ENCODE measurements at places on chromosomes 3 and 15. TPM values are rescaled to one million over a fixed set of nuclear protein-coding genes. Genes with fewer than 3 reads are reported as not detected.

DNA sequence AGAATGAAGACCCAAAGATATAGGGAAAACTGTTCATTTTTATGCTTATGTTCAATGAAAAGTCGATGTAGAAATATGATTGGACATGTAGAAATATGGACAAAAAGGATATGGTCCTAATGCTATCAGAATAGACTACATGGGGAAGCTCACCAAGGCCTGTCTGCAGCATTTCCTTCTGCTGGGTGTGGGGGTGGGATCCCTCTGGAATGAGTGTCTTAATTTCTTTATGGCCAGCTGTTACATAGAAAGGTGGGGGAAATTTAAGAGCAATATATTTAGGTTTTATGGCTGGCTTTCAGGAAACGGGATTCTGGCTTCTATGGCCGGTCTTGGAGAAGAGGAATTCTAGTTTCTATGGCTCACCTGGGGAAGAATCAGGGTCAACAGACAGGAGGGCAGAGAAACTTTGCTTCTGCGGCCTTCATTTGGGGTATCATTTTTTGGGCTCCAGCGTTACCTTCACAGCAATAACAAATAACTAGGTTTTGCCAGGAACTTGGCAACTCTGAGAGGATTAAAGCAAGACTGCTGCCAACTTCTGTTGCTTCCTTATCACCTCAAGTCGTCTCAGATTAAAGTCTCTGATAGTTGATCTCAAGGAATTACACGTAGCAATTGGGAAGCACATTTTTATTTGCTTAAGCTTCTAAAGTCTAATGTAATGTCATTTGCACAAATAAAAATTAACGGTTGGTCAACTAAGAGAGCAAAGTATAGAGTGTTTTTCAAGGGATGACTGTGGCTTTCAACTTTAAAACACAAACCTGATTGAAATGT, 57.0 kb upstream of the GATM start:
- DNase-seq: no peak
- no peak overlapping the region for H3K4me3 ChIP-seq

GRCh38 chr3:33035596-33035995, 61.4 kb downstream of the GLB1 start:
- H3K27ac ChIP-seq: peak overlapping the region; percentile 85
- H3K36me3 ChIP-seq: peaks cover 24% of the 10 kb centered on the region
- DNase-seq: peak; percentile 61
- H3K27me3 ChIP-seq: no peaks in the 10 kb centered on the region
- H3K4me1 ChIP-seq: peaks cover 14% of the 10 kb centered on the region
- no peak overlapping the region for H3K4me3 ChIP-seq

DNA sequence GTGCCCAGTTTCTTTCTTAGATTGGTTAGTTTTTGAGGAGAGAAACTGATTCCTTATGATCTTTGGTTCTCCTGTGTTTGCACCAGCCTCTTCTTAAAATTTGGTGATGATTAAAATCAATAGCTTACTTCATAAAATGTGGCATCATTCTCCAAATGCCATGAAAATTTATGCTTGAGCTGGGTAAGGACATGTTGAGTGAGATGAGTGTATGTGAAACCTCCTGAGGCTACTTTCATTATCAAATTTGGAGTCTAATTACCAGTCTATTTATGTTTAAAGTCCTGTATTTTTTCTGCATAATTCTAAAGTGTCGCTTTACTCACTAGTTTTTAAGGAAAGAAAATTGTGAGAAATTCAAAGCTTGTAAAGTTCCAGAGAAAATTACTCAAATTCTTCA, 102.1 kb downstream of the DIPK2A start:
- DNase-seq: no peak
- H3K27ac ChIP-seq: no peak overlapping the region
- H3K36me3 ChIP-seq: no peaks in the 10 kb centered on the region
- no peaks in the 10 kb centered on the region for H3K4me1 ChIP-seq
- H3K4me3 ChIP-seq: no peak overlapping the region

DNA sequence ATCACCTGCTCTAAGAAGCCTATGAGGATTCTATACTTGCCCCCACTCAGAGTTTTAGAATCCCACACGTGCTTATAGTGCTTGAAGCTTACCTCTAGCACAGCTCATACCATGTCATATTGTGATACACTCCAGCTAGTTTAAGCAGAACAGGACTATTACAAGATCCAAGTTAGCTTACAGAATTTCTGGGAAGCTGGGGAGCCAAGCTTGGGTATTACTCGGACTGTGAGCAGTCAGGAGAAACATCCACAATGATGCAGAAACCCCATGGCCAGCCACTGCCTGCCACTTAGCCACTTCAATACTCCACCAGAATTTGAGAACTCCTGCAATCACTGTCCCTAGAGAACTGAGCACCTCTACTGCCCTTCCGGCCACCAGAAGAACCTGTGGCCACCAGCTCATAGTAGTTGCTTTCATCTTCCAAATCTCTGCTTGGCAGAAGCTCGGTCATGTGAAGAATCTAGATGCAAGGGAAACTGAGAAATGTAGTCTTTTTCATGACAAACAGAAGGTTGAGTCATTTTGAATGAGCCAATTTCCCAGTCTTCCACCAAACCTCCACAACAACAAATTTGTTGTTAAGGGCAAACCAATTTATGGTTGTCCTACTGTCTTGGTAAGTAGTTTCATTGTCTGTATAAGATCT, 27.7 kb upstream of the SSR3 start:
- no peak for DNase-seq
- H3K4me1 ChIP-seq: no peaks in the 10 kb centered on the region
- H3K4me3 ChIP-seq: no peak overlapping the region
- H3K27ac ChIP-seq: no peak overlapping the region
- H3K36me3 ChIP-seq: no peaks in the 10 kb centered on the region
- H3K27me3 ChIP-seq: no peaks in the 10 kb centered on the region

DNA sequence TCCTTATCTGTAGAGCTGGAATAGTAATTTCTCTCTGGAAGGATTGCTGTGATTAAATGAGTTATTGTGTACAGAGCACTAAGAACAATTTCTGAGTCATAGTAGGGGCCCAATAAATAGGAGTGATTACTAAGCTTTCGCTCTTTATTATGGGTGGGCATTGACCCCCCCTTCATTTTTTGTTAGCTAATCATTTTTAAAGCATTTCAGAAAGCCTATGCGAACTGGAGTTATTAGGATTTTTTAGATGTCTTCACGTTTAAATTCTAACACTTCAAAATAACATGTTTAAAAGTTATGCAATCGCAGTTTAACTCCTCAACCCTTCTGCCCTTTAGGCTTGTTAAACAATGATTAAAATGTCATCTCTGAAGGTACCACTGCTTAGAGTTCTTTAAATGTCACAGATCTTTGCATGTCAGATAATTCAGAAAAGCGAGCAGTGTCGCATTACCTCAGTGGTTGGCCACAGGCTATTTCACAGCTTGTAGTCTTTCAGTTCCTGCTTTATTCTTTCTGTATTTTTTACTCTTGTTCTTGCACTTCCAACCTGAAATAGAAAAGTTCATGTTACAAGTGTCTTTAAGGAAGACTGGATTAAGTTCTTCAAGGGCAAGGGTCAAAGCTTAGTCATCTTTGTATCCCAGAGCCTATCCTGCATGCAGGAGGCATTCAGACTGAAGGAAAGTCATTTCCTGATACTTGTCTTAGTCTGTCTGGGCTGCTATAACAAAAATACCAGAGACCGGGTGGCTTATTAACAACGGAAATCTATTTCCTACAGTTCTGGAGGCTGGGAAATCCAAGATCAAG, 102.9 kb downstream of the FNDC3B start:
- H3K4me3 ChIP-seq: no peak overlapping the region
- H3K27ac ChIP-seq: peak overlapping the region; percentile 79
- H3K4me1 ChIP-seq: peaks cover 58% of the 10 kb centered on the region

DNA sequence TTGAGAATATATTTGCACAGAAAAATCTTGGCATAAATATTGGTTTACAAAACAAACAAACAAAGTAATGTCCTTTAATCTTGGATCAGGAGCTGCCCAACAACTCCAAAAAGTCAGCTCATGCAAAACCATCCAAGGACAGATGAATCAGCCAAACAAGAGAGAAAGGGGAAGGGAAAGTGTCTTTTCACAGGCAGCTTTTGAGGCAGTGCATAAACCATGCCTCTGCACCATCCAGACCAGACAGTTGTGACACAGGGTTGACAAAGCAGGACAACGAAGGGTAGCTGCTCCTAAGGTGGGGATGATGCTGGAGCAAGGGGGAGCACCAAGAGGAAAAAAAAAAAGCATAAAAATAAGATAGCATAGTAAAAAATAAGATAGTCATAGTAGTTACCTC, 8.7 kb downstream of the CD86 start:
- H3K4me1 ChIP-seq: no peaks in the 10 kb centered on the region
- no peak overlapping the region for H3K27ac ChIP-seq
- DNase-seq: no peak
- no peak overlapping the region for H3K4me3 ChIP-seq

The NEO1 gene
- total RNA-seq: 28.3 TPM

The ASB14 gene
- total RNA-seq: not detected

DNA sequence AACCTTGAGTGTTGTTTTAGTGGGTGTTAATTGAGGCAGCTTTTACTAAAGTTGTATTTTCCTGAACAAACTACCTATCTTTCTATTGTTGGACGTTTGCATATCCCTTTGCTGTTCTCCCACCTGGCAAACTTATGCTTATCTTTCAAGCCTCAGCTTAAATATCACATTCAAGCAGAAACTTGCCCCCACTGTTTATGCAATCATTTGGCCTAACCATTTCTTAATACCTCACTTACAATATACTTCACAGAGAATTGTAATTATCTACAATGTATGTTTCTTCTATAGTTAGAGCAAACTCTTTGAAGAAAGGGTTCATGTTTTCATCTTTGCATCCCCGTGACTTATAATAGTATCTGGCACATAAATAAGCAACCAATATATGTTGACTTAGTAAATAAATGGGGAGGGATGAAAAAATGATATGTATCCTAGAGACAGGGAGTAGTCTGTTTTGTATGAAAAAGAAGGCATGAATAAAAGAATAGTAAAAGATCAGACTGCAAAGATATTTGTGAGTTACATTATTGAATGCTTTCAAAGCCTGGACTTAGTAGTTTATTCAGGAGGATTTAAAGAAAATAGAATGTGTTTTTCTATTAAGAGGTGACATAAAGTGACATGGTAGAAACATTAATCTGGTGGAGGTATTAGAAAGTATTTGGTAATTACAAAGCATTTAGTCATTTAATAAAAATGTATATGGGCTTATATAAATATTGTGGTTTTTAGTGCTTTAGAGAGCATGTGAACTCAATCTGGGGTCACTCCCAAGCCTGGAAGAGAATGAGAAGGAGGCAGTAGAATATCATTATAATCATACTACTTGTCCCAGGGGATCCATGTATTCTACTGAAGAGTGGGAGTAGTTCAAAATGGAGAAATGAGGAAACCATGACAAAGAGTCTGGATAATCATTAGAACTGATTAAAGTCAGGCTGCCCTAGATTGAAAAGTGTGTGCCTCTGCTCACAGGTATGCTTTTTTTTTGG, 60.0 kb upstream of the DCBLD2 start:
- DNase-seq: no peak
- H3K27ac ChIP-seq: peak overlapping the region; percentile 55
- no peaks in the 10 kb centered on the region for H3K27me3 ChIP-seq
- peaks cover 25% of the 10 kb centered on the region for H3K4me1 ChIP-seq
- H3K36me3 ChIP-seq: no peaks in the 10 kb centered on the region
- no peak overlapping the region for H3K4me3 ChIP-seq

DNA sequence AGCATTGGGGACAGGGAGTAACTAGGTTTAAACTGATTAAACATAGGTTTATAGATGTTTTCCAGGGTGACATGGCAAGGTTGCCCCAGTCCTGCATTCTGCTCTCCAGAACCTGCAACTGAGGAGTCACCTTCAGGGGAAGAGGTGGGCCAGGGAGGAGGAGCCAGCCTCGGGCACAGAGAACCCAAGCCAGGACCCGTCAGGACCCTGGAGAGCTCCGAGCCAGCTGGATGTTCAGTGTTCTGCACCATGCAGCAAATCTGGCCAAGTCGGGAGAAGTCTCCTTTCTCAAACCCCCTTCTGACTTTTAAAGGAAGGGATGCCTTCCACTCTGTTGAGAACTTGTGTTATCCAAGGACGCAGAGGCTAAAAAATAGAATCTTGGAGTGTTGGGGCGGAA, 62.1 kb upstream of the SLC6A11 start:
- no peak for DNase-seq
- peaks cover 12% of the 10 kb centered on the region for H3K4me1 ChIP-seq
- H3K4me3 ChIP-seq: no peak overlapping the region

The HACL1 gene
- total RNA-seq: 7.5 TPM

- H3K27ac ChIP-seq: peak overlapping the region; percentile 97
- no peak for DNase-seq
- H3K27me3 ChIP-seq: no peaks in the 10 kb centered on the region
- H3K36me3 ChIP-seq: no peaks in the 10 kb centered on the region
- no peak overlapping the region for H3K4me3 ChIP-seq
- peaks cover 68% of the 10 kb centered on the region for H3K4me1 ChIP-seq
Observed at GRCh38 chr3:107221856-107222255, 155.4 kb upstream of the CCDC54 start.
